ENCODE measurements at places on chromosomes 13 and 19. TPM values are rescaled to one million over a fixed set of nuclear protein-coding genes. Genes with fewer than 3 reads are reported as not detected.

DNA sequence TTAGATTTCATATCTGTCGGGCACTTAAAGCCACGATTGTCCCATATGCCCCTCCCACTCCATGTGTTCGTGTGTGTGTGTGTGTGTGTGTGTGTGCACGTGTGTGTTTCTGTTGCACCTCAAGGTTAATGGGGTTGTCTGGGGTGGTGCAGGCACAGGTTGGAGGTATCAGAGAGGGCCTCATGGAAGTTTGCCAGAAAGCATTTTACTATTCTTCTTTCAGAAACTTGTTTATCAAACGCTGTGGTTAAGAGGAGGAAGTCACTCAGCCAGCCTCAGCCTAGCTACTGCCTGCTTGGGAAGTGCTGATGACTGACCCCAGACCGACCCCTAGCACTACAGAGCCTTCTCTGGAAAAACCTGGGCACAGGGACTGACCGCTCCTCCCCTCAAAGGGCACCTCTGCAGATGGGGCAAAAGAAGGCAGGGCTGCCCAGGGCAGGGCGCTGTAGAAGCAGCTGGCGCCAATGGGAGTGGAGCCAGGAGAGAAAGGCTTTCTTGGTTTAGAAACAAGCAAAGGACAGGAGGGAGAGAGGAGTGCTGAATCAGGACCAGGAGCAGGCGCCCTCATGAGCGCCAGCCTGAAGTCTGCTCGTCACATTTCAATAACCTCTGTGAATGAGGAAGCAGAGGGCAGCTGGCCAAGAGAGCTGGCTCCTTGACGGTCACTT, 3.9 kb downstream of the SIAH3 start:
- DNase-seq = no peak

MIA gene
- 1.9 TPM for total RNA-seq

GRCh38 chr13:53110181-53110580, 81.6 kb downstream of the OLFM4 start:
- DNase-seq = no peak

- no peak for DNase-seq
Observed at GRCh38 chr19:19550485-19550929, 12.4 kb downstream of the CILP2 start.

TMIGD2 gene
- total RNA-seq = not detected

ZIK1 gene
- 0.32 TPM for total RNA-seq

DNA sequence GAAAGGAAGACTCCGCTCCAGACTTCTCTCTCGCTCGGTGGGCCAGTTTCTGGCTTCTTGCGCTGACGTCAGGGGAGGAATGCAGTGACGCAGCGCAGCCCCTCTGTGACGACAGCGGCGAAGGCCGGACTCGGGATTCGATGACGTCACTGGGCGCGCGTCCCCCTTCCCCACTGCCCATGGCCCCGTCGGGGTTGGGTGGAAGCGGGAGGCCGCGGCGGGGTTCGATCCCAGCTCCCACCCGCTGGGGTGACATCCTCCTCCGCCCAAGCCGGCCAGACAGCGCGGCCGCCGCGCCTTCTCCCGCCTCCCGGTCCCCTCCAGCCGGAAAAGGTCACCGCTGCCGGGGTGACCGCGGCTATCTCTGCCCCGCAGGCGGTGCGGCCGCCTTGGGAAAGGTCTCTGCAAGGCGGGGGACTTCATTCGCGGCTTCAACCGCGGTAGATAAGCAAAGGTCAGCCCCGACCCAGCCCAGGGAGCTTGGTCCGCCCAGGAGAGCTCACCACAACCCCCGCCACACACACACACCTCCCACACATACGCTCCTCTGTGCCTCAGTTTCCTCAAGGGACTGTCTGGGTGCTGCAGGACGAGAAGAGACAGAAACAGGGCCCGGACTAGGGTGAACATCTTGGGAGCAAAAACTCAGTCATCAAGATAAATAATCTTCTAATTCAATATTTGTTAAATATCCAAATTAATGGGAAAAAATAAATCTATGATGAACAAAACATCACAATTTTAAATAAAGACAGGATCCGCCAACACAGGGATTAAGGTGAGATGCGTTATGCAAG, 844 bp upstream of the RFX1 start:
- peak; percentile 90 for DNase-seq

- peak; percentile 58 for DNase-seq
Observed at GRCh38 chr13:21033212-21033840, 28.1 kb downstream of the LATS2 start.

BTBD2 gene
- 41.1 TPM for total RNA-seq

GRCh38 chr19:2533686-2534422, 57.9 kb downstream of the GADD45B start:
- no peak for DNase-seq

SULT2B1 gene
- not detected for total RNA-seq

KL gene
- total RNA-seq = 0.09 TPM

AMER2 gene
- not detected for total RNA-seq

- no peak for DNase-seq
Observed at GRCh38 chr19:18683958-18684641, 620 bp downstream of the CRTC1 start.

GRCh38 chr13:112456138-112457056, 80.2 kb downstream of the SPACA7 start:
- peak; percentile 37 for DNase-seq

DNA sequence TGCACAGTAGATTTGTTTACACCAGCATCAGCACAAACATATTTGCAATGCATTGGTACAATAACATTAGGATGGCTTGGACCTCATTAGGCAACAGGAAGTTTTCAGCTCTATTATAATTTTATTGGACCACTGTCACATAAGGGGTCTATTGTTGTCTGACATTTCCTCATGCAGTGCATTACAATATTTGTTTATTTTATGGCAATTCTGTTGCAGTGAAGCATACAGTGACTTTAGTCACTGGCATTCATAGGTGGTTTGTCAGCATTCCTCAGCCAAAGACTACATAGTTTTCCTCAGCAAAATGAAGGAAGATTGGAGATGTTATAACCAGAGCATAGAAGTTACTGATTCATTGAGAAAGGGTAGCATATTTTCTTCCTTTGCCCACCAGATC, 1732.9 kb downstream of the PCDH9 start:
- DNase-seq = no peak

ZNF534 gene
- not detected for total RNA-seq

CERS1 gene
- total RNA-seq = not detected

KCNN4 gene
- 1.4 TPM for total RNA-seq

- no peak for DNase-seq
Observed at GRCh38 chr13:48773531-48774275, 120.0 kb downstream of the CYSLTR2 start.

NALCN gene
- total RNA-seq = 0.81 TPM

PEG3 gene
- 4.2 TPM for total RNA-seq

DNA sequence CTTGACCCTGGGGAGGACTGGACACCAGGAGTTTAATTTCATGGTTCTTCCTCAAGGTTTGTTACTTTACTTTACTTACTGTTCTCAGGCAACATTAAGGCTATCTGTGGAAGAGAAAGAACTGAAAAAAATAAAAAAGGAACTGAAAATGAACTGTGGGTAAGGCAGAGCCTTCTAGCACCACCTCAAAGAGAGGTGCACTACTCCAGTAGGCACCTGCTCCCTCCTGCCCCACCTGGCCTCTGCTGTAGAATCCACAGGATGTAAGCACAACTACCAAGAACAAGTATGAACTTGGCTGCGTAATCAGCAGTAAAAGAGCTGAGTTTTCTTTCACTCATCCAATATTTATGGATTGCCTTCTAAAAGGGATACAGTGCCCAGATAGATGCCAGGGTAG, 12.2 kb downstream of the ZNF112 start:
- no peak for DNase-seq

DNA sequence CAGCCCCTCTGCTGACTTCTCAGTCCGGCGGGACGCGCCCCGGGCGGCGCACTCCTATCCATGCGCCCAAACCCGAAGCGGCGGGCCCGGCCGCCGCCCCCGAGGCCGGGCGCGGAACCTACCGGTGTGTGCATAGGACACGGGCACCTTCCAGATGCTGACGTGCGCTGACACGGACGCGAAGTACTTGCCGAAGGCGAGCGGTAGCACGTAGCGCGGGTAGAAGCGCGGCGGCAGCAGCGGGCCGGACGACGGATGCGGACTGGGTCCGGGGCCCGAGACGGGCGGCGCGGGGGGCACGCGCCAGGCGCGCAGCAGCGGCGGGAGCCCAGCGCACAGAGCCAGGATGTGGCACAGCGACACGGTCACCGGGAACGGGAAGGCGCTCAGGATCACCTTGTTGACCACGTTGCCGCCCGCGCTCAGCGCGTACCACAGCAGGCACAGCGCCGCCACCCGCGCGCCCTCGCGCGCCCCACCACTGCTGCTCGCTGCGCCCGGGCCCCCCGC, 338 bp downstream of the SLC35E1 start:
- DNase-seq = no peak

DNA sequence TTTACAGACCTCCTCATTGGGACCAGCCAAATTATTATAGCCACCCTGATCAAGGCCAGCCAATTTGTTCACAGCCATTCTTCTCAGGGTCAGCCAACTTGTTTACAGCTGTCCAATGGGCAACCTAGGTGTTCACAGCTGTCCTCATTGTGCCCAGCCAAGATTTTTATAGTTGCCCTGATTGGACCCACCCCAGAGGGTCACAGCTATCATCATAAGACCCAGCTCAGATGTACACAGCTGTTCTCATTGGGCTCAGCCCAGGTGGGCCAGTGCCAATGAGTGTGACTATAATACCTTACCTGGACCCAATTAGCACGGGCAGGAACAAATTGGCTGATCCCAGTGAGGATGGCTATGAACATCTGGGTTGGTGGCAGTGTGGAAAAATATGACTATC, 1151.8 kb downstream of the UQCRFS1 start:
- DNase-seq = no peak

ZNF729 gene
- not detected for total RNA-seq

HOOK2 gene
- total RNA-seq = 17.6 TPM

GRCh38 chr19:12364391-12365235, 870 bp downstream of the ZNF442 start:
- DNase-seq = peak; percentile 58

GRCh38 chr13:19069684-19070397, 111.8 kb downstream of the TUBA3C start:
- DNase-seq = no peak

DNA sequence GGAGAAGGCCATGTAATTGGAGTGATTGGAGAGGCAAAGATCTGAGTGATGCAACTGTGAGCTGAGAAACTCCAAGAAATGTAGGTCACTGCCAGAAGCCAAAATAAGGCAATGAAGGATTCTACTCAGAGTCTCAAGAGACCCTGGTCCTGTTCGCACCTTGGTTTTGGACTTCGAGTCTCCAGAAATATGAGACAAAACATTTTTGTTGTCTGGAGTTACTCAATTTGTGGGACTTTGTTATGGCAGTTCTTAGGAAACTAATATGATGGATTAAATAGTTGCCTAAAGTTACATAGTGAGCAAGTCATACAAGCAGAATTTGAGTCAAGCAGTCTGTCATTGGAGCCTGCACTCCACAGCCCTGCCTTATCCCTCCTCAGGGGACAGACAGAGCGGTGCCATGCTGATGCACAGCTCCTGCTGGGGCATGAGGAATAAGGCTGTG, 104.2 kb downstream of the ITGBL1 start:
- DNase-seq = no peak

LRFN3 gene
- total RNA-seq = 6.2 TPM

RNASEH2B gene
- 9.9 TPM for total RNA-seq

- DNase-seq = no peak
Observed at GRCh38 chr13:35978607-35979316, 152.4 kb downstream of the DCLK1 start.

GRCh38 chr13:20102525-20103180, 58.2 kb downstream of the GJA3 start:
- DNase-seq = no peak

DNA sequence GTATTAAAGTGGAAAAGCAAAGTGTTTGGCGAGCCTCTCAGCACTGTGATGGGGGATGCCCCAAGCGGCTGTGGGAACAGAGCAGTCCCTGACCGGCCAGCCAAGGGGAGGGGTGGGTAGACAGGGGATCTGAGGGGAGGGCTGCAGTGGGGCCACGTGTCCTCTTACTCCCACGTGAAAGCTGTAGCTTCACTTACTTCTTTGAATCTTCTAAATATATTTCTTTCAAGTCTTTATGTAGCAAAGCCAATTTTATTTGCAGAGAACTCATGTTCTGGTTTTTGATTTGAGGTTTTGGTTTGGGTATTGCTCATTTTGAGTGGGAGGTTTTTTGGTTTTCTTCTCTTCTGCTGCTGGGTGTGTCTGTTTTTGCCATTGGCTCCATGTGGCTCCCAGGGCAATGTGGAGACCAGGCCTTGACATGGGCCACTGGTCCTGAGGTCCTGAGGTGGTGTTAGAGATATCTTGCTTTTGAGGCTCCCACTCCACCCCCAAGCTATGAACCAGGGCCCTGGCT, 17.7 kb upstream of the OVOL3 start:
- DNase-seq = no peak

DNA sequence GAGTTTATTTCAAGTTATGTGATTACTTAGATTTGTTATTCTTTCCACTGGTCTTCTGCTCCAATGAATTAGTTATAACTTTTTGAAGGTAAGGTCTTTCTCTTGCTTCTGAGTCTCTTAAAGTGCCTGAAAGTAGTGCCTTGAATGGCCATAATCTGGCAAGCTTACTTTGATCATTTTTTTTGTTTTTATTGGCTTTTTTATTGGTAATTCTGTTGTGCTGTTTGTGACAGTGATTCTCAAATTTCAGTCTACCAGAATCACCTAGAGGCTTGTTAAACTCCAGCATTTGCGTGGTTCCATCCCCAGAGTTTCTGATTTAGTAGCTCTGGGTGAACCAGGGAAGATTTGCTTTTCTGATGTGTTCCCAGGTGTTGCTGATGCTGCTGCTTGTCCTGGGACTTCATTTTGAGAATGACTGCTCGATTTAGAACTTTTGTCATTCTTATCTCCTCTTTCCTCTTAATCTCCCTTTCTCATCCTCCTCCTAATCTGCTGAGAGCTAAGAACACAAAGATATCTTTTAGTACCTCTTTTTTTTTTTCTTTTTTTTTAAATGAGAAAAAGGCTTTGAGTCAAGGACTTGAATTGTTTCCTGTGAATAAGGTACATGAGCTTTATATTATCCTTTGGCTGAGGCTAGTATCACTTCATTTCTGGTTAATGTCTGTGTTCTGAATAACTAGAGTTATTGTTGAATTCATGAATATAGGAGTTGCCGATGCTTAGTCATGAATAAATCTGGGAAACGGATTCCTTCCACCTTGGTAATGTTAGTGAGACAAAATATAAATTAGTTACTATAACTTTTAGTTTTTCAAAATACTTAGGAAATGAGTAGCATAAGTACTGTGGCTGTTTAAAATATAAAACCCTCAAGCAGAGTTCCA, 91.4 kb downstream of the PAN3 start:
- DNase-seq = no peak

DNA sequence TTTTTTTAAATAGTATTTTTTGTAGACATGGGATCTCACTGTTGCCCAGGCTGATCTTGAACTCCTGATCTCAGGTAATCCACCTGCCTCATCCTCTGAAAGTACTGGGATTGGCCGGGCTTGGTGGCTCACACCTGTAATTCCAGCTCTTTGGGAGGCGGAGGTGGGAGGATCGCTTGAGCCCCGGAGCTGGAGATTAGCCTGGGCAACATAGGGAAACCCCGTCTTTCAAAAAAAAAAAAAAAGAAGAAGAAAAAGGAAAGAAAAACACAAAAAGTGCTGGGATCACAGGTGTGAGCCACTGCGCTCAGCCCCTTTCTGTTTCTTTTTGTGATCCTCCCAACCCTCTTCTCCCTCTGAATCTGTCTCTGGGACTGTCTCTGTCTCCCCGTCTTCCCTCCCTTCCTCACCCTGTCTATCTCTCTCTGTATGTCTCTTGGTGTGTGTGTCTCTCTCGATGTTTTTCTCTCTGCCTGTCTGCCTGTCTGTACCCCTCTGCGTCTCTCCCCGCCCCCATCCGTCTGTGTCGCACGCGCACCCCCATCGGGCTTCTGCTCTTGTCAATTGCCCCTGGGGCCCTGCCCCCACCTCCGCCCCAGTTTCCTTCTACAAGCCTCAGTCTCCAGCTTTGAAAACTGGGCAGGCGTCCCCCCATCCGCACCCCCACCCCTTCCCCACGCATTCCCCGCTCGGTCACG, 540 bp upstream of the ZFP36 start:
- DNase-seq = no peak

All from right lobe of liver (tissue), 6 donors.